ENCODE measurements at places on chromosomes 1 and 21.
A peak's percentile ranks its signal among the peaks of the same experiment; 100 is the strongest.

DNA sequence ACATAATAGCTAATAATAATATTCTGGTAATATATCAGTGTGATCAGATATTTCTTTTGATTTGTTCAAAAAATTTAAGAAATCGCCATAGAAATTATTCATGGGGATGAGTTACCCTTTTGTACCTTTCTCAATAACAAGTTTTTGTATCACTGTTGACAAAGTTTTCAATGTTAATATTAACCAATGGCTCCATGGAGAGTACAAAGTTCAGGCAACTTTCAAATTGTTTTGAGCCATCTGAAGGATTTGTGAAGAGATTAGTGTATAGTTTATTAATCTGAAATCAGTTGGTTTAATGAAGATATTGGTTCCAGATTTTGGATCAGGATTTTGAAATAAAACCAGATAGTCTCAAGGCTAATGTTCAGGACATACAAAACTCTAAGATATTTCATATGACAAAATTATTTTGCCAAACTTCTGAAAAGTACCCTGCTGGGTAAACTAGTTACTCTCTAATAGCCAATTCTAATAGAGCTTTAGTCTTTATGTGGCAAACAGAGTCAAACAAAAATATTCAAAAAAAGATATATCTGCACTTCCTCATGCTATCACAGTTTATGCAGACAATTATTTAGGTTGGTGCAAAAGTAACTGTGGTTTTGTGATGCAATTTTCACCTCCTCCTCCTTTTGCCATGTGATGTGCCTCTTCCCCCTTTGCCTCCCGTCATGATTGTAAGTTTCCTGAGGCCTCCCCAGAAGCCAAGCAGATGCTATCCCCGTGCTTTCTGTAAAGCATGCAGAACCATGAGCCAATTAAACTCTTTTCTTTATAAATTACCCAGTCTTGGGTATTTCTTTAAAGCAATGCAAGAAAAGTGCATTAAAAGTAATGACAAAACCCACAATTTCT, 1105.0 kb downstream of the PLA2G4A start:
- no peak for DNase-seq

- no peak for DNase-seq
Measured at GRCh38 chr1:59332983-59333382, 36.1 kb downstream of the FGGY start.

DNA sequence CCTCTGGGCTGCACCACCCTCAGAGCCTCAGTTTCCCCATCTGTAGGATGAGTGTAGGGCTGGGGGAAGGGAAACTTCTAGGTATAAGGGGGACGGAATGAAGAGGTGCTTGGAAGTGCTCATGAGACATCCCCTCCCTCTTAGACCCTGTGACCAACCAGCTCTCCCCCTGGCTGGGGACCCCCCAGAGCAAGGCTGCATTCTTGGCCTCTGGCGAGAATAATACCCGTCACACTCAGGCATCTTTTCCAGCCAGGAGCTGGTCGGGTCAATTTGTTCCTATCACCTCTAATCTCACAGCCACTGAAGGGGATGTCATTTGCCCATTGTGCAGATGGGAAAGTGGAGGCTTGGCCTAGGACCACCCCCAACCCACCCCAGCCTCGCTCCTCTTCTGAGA, 443.0 kb downstream of the PTPRU start:
- DNase-seq = no peak

DNA sequence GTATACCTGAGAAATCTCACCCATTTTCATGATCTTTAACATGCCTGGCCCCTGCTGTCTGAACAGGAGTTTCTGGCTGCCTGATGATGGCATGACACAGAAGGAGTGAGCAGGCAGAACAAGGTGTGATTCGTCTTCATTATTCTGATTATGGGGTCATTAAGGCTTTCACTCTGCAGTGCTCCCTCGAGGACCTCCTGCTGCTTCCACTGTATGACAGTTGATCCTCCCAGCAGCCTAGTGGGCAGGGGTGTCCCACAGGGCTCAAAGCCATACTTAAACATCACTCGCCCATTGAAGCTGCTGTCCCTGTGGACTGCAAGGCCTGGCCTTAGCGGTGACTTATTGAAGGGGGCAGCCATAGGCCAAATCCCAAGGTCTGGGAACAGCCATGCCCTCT, 12.7 kb upstream of the PARS2 start:
- no peak for DNase-seq

DNA sequence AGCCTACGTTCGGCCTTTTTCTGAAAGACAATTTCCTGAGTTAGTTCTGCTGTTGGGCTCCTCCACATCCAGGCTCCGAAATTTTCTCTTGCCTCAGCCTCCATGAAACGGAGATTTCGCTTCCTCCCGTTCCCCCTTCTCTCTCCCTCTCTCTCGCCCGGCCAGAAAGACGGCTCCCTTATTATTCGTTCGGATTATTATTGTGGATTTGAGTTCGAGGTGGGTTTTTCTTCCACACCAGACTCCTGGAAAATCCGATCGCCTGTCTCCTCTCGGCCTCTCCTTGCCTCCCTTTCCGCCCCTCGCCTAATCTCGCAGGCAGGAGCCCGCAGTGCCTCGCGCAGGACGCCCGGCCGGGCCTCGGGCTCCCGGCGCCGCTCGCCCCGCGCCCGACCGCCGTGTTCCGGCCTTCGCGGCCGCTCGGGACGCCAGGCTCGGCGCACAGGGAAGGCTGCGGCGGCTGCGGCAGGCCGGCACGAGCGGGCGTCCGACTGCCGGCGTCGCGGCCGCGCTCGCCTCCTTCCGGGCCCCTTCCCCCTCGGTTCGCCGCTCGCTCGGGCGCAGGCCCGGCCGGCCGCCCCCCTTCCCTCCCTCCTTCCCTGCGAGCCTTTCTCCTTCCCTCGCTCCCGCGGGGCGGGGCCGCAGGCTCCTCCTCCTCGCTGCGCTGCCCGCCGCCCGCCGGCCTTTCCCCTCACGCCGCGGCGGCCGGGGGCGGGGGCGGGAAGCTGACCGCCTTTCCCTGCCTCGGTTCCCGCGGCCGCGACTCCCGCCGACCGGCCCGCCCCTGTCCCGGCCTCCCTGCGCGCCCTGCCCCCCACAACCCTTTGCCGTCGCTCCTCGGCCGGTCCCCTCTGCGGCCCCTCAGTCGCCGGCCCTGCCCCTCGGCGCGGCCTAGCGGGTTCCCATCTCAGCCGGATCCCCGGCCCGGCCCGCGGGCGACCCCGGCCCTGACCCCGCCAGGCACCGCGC, at the start of gene ARHGEF11:
ARHGEF11 (minus strand) TSS at position 493 of the 969 bp plus-strand sequence. CDS start 1,412 bp downstream, outside the sequence.
- peak; percentile 80 for DNase-seq

DNA sequence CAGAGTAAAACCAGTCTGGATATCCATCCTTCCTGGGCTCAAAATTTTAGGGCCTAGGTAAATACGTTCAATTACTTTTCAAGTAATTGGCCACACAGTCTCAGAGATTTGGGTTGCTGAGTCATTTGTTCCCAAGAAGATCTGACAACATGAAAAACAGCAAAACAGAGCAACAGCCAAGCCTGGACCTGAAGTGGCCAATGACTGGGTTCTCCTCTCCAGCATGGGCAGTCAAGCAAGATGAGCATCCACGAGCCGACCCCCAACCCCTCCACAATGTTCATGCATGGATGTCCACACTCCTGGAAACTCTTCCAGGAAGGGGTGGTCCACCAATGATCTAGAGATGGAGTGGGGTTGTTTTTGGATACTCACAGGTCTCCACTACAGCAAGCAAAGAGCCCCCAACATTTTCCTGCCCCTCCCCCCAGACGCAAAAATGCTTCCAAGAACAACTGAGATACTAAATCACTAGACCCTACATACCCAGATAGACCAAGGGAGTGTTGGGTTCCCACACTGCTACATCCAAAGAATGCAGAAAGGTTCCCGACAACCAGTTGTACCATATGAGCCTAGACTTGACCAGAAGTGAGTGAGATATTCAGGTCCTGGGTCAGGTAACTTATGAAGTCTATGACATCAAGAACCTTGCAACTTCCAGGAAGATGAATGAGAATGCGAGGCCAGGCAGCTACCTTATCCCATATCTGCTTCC, 73.0 kb downstream of the CD46 start:
- DNase-seq = no peak

GRCh38 chr1:2233997-2234761, 6.1 kb downstream of the SKI start:
- DNase-seq = no peak

DNA sequence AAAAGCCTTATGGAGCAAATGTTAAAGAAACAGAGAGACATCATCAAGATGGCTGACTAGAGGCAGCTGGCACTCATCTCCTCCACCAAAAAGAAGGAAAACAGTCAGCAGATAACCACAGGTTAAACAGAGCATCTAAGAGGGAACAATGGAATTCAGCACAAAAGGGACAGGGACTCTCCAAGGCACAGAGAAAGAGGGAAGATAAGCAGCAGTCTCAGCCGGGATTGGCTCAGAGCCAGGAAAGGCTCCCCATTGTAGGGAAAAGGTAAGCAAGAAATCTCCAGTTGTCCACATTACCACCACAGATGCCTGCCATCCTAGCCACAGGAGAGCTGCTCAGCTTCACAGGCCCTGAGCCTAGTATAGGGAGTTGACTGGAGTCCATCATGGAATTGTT, 605.5 kb downstream of the SMYD3 start:
- no peak for DNase-seq

DNA sequence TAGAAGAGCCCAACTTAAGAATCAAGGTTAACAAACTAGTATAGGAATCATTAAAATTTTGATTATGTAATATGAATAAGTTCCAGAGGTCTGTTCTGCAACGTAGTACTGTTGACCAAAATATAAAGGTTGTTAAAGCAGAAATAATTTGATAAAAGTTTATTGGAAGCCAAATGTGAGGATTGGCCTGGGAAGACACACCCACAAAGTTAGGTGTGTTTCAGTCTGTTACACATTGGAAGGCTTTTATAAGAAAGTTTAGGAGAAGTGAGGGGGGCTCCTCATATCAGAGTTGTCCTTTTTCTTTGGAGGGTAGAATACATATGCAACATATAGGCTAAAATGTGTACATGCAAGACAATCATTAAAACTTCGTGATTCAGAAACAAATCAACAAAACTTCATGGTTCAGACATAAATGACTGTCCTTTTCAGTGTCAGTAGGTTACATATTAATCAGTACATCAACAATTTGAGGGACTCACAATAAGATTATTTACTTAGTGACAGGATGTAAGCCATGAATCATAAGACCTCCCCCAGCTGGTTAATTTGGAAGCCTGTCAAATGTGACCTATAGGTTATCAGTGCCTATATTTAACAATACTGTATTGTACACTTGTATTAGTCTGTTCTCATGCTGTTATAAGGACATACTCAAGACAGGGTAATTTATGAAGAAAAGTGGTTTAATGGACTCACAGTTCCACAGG, 245.0 kb upstream of the B3GALT2 start:
- no peak for DNase-seq

GRCh38 chr1:158818560-158818959, 12.6 kb upstream of the MNDA start:
- no peak for DNase-seq

GRCh38 chr1:46477153-46477929, 12.3 kb upstream of the DMBX1 start:
- DNase-seq = peak; percentile 75

GRCh38 chr1:201622353-201622752, 83.4 kb downstream of the NAV1 start:
- no peak for DNase-seq

- DNase-seq = no peak
Measured at GRCh38 chr1:15148475-15148874, 5.1 kb upstream of the TMEM51 start.

DNA sequence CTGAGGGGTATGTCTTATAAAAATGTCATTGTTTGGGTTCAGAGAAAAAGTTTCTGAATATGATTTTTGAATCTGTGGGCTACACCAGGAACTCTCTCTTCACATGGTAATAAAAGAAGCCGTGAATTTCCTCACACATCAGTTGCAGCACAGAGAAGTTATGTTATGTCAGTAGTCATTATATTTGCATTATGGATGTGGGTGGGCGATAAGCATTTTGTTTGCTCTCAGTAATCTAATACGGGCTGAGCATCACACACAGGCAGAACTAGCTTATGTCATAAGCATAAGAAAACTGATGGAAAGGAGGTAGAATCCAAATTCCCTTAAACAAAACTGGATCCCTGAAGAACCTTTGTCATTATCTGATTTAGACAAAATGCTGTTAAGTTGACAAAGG, 70.8 kb downstream of the PRDM2 start:
- no peak for DNase-seq

GRCh38 chr1:98323906-98324358, 337.6 kb upstream of the SNX7 start:
- DNase-seq = no peak

GRCh38 chr1:38418195-38419030, 371.8 kb upstream of the POU3F1 start:
- no peak for DNase-seq

- no peak for DNase-seq
Measured at GRCh38 chr1:53066891-53067738, 5.1 kb downstream of the PODN start.

- DNase-seq = peak; percentile 76
Measured at GRCh38 chr1:169466259-169467230, 19.2 kb downstream of the SLC19A2 start.

GRCh38 chr1:28172713-28173150, 3.8 kb downstream of the PTAFR start:
- DNase-seq = no peak

DNA sequence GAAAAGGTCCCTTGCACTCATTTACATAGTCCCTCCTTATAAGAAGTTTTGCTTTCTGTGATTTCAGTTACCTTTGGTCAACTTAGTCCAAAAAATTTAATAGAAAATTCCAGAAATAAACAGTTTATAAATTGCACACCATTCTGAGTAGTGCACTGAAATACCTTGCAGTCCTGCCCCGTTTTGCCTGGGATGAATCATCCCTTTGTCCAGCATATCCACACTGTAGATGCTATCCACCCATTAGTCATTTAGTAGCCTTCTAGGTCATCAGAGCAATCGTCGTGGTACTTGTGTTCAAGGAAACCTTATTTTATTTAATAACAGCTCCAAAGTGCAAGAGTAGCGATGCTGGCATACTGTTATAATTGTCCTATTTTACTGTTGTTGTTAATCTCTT, 38.0 kb downstream of the SPRTN start:
- no peak for DNase-seq

GRCh38 chr1:236913371-236914037, 90.7 kb downstream of the MT1HL1 start:
- DNase-seq = no peak

- DNase-seq = no peak
Measured at GRCh38 chr1:177021687-177022086, 142.8 kb downstream of the ASTN1 start.

DNA sequence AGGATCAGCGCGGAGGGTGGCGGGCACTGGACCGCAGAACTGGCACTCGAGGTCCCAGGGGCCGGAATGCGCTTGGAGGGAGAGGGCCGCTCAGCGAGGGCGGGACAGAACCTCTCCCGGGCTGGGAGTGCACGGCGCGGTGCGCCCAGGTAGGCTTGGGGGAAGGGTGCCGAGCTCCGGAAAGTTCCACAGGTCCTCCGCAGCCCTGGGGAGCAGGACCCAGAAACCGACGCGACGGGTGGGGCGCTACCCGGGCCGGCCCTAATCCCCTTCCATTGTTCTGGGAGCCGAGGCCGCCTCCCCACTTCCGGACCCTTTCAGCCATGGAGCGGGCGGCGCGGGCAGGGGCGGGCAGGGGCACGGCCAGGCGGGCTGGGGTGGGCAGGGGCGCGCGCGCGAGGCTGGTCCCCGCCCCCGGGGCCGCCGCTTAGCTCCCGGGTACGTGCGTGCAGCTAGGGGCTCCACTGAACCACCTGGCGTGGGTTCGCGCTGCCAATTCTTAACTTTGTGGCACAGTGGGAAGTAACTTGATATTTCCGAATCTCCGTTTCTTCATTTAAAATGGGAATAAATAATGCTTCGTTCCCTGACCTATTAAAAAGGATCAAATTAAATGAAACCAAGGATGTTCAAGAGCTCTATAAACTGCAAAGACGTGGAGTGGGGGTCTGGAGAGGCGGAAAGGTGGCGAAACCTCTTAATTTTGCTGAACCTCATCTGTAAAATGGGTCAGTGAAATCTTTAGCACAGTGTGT, 20.7 kb downstream of the LGR6 start:
- no peak for DNase-seq

Measured in NCI-H526 (cell line).